ENCODE measurements at places on chromosomes 16 and 17.

DNA sequence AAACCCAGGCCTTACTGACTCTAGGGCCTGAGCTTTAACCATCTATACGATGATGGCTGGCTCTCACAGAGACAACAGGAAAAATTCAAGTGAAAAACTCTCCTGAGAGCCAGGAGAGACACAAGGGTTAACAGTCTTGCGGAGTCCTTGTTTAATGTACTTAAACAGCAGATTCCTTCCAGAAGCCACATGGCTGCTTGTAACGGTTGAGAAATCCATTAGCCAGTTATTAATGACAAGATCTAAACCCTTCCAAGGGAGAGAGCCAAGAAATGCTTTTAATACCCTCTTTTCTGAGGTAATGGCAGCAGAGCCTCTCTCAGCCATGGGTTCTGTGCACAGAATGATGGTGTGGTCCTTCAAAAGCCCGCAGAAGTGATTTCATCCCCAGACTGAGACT lies 5.2 kb upstream of the ALDOA start:
- DNase-seq: no peak

- no peak for DNase-seq
Measured at GRCh38 chr17:21352221-21352980, 23.8 kb upstream of the KCNJ12 start.

- no peak for DNase-seq
Measured at GRCh38 chr17:33858682-33859081, 396.4 kb upstream of the CCL2 start.

DNA sequence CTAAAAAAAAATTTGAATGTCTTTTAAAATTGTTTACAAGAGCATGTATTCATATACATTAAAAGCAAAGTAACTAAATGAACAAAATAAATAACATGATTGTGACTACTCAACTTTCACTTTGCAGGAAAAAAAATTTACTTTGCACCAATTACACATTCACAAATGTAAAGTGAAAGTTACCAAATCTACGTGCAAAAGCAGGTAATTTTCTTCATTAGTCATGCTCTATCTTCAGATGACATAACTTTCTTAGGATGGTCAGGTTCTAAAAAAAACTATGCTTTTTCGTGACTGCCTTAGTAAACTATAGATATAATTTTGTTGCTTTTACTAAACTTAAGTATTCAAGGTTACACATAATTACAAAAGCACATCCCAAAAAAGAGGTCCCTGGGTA lies 17.0 kb upstream of the ABCA10 start:
- no peak for DNase-seq

DNA sequence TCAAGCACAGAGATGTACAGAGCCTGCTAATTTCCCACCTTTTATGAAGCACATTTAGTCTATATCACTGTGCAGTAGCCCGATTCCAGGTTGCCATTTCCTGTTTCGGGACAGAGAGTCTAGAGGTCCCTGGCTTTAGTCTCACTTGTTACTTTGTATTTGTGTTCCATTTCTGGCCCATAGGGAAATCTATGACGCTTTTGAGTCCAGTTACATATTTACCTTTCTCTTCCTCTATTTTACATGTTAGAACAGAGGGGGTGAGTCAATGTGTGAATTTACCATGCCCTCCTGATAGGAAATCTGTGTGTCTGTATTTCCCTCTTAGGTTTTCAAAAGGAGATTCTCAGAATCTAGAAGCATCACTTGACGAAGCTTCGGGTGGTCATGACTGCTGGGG lies 227.1 kb upstream of the ZFHX3 start:
- no peak for DNase-seq

GRCh38 chr17:14011740-14012405 lies 57.4 kb upstream of the COX10 start:
- no peak for DNase-seq

DNA sequence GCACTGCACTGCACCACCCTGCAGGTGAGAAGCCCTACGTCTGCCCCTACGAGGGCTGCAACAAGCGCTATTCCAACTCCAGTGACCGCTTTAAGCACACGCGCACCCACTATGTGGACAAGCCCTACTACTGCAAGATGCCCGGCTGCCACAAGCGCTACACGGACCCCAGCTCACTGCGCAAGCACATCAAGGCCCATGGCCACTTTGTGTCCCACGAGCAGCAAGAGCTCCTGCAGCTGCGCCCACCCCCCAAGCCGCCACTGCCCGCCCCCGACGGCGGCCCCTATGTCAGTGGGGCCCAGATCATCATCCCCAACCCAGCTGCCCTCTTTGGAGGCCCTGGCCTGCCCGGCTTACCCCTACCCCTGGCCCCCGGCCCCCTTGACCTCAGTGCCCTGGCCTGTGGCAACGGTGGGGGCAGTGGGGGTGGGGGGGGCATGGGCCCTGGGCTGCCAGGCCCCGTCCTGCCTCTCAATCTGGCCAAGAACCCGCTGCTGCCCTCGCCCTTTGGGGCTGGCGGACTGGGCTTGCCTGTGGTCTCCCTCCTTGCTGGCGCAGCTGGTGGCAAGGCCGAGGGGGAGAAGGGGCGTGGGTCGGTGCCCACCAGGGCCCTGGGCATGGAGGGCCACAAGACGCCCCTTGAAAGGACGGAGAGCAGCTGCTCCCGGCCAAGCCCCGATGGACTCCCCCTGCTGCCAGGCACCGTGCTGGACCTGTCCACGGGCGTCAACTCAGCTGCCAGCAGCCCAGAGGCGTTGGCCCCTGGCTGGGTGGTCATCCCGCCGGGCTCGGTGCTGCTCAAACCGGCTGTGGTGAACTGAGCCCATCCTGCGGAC lies 14.2 kb downstream of the PAM16 start:
- DNase-seq: no peak

- peak; percentile 96 for DNase-seq
Measured at GRCh38 chr16:87661561-87661960, 59.3 kb downstream of the JPH3 start.

DNA sequence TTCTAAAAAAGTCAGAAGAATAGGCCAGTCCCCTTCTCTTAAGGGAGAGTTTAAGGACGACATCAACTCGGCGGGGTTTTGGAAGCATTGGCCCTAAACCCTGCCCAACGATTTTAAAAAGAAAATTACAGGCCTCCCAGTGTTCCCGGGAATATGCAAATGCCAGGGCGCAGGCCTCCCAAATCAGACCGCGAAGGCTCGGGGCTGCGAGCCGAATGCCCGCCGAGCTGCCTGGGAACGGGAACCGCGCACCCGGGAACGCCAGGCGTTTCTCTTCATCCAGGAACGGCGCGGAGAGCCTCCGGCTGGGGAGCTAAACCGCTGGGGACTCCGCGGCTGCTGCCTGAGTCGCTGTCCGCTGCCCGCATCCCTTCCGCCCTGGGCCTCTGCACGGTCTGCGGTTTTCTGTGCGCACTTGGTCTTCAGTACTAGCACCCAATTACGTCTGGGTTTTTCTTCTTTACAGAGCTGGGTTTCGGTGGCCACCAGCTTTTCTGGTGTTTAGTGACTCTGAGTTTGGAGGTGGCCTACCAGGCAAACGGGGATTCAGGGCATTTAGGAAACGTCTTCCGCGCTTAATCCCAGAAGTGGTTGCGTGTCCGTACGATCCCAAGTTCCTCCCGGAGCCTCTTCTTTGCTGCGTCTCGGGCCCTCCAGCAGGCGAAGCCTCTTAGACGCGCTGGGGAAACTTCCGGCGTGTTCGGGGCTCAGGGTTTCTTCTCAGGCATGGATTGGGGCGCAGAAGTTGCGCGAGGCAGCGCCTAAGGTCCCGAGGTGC lies 5.7 kb downstream of the IRX5 start:
- DNase-seq: peak; percentile 91

GRCh38 chr17:9805769-9806168 lies 14.4 kb upstream of the DHRS7C start:
- DNase-seq: no peak

DNA sequence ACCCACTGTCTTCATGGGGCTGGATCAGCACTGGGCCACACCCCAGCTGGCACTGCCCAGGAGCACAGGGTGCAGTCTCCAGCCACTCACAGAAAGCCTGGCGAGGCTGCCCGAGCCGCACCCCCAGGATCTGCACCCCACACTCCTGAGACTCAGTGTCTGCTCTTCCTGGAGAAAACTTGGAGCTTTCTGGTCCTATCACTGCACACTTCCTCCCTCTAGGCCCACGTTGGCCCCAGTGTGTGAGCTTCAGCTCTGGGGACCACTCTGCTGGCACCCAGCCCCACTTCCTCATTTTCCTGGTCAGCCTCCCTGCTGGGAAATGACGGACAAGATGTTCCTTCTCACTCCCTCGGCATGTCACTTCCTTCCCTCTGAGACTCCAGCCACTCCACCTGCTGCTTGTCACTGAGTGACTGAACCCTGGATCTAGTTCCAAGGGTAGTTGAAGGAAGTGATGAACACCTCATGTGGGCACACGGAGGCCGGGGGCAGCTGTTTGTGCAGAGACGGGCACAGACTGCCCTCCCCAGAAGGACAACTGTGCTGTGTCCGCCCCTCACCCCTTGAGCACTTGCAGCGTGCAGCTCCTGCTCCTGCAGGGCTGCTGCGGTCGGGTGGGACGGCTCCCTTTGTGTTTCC lies 29.0 kb downstream of the ZC3H18 start:
- peak; percentile 99 for DNase-seq

- no peak for DNase-seq
Measured at GRCh38 chr16:14955546-14956231, 18.4 kb downstream of the NPIPA1 start.

- DNase-seq: no peak
Measured at GRCh38 chr16:89143201-89143741, 28.3 kb upstream of the CDH15 start.

DNA sequence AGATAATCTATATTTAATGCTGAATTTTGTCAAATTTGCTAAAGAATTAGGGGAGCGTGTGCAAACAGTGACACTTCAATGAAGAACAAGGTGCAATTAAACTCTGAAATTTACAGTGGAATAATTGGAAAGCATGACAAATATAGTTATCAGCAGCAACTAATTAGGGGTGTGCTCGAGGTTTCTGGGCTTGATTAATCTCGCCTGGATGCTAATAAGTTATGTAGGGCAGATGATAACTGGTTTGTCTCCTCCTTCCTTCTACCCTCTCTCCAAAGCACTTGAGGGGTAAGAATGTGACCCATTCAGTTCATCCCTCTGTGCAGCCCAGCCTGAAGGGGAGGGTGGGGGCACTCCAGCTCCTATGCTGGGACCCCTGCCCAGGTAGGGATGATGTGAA lies 21.9 kb downstream of the MRM1 start:
- no peak for DNase-seq

DNA sequence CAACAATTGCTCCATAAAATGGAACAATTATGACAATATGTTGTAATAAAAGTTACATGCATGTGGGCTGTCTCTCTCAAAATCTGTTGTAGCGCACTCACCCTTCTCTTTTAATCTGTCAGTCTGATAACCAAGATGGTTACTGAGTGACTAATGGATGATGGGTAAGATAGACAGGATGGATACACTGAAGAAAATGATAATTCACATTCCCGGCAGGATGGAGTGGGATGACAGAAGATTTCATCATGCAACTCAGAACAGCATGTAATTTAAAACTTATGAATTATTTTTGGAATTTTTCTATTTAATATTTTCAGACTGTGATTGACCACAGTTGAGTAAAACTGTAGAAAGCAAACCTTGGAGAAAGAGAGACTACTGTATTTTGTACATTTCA lies 30.5 kb downstream of the CDH13 start:
- no peak for DNase-seq

GRCh38 chr17:83203472-83204221 lies 124.2 kb downstream of the METRNL start:
- no peak for DNase-seq

DNA sequence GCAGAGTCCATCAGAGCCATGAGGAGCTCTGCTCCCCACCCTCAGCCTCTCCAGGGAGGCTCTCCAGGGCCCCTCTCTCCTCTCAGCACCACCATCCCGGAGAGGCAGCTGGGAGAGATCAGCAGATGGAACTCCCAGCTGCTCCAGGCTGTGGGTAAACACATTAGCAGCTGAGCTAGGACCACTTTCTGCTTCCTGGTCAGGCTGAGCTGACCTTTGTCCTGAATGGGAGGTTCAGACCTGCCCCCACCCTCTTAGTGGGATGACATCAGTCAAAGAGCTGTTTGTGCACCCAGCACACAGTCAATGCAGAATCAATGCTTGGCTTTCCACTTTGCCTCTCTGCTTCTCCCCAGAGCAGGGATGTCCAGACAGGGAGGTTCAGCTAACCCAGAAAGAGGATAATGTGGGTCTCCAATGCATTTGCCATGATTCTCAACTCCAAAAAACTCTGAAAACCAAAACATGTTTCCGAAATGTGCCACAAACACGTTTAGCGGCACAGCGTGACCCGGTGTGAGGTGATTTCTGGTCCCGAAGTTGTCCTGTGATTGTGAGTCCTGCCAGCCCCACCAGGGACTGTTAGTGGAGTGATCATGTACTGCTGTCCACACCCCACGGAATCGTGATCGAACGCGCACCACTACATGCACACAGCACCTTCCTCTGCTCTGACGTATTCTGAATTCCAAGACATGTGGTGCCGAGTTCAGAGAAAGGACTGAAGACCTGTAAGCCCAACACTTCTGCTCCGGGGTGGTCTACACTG lies 6.7 kb downstream of the GPR142 start:
- no peak for DNase-seq

DNA sequence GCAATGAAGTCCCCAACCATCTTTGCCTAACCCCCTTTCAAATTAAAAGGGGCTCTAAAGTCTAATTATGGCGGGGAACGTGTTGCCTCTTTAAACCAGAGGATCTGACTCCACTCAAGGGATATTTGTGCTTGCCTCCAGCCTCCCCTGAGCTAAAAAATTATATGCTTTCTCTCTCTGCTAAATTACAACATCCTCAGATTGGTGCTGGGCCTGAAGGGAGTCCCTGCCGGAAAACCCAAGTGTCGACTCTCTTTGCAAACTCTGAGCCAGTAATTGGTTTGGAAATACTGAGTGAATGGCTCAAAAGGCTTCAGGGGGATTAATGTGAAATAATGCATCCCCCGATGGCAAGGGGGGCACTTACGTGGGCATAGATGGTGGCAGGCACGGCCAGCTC lies 208.5 kb upstream of the TNRC6C start:
- no peak for DNase-seq

DNA sequence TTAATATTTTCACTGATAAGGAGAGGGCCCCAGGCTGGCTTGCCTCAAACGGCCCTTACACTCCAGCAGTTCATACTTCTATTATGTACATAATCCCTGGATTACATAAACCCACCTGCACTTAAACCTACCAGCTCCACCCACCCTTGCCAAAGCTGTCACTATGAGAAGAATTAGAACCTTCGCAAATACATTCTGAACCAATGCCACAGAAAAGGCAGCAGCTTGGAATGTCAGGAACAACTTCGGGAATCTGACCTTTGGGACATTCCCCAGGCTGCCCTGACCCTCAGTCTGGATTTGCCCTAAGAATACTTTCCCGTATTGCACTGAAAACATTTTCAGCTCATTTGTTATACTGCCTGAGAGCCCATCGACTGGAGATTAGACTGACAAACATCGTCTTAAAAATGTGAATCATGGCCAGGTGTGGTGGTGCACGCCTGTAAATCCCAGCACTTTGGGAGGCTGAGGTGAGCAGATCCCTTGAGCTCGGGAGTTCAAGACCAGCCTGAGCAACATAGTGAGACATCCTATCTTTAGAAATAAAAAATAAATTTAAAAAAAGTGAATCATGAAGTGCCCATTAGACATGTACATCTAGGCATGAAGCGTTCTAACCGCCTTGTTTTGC lies 21.0 kb upstream of the SEC14L1 start:
- DNase-seq: no peak

Data from NB4 (cell line).